Erythroblast (primary cell): ENCODE measurements at places on chromosomes 7 and 10.
A peak's percentile ranks its signal among the peaks of the same experiment; 100 is the strongest.

DNA sequence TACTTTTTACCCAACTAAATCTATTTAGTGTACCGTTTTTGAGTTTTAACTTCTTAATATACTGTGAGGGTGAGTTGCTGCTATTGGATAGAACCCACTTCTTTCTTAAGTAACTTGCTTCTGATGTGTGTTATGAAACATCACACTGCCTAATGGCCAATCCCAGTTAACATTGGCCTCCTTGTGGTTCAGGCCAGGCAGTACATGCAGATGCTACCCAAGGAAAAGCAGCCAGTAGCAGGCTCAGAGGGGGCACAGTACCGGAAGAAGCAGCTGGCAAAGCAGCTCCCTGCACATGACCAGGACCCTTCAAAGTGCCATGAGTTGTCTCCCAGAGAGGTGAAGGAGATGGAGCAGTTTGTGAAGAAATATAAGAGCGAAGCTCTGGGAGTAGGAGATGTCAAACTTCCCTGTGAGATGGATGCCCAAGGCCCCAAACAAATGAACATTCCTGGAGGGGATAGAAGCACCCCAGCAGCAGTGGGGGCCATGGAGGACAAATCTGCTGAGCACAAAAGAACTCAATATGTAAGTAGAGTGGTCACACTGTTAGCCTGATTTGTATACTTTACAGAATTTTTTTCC lies 39.7 kb downstream of the TES start:
- DNase-seq: peak; percentile 19

- no peak for DNase-seq
These were observed 223.2 kb downstream of the SH2D4B start for GRCh38 chr10:80760914-80761371.

- DNase-seq: no peak
These were observed 28.4 kb upstream of the EIF5AL1 start for GRCh38 chr10:79483948-79484347.

GRCh38 chr7:75614401-75614800 lies 122.3 kb downstream of the SPDYE5 start:
- no peak for DNase-seq

- DNase-seq: no peak
These were observed 411.5 kb downstream of the SFMBT2 start for GRCh38 chr10:6999232-6999925.

DNA sequence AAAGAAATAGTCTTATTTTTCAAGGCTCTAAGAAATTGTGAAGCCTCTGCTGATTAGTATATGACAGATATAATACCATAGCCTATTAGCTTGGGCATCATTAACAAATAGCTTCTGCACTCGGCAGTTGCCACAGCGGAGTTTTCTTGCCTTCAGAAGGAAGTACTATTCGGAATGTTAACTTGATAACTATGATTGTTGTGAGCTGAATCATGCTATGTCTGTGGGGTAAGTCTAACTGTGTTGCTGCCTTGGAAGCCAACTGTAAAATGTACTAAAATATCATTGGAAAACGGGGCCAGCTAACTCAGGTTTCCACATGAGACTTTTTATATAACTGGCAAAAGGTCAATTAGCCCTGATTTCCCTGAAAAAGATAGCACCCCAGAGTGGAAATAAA lies 93.2 kb downstream of the TWIST1 start:
- DNase-seq: no peak

DNA sequence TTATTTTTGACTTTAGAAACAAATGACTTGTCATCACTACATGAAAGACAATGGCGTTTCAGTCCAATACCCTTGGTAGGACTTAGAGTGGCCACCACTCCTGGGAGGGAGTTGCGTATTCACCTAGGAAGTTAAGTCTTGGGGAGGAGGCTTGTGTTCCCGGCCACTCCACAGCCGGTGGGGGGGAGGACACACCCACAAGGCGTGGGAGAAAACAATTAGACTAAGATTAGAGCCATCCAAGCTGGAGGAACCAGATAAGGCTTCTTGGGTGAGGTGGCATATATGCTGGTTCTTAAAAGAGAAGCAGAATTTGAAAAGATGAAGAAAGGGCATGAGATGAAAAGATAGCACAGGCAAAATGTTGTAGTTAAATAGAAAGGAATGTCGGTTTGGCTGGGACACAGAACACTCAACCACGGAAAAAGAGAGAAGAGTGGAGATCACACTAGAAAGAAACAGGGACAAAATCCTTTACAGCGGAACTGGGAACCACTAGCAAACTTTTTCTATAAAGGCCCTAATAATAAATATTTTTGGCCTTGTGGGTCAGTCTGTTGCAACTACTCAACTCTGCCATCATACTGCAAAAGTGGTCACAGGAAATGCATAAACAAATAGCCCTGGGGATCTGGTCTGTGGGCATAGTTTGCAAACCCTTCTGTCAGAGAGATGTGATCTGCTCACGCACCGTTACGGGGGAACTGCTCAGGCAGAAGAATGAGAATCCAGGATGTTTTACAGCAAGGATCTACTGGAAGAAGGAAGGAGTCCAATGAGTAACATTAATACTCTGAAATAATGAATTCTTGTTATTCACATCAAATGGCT lies 651.8 kb downstream of the PARD3 start:
- DNase-seq: peak; percentile 73

GRCh38 chr7:116776046-116776445 lies 86.3 kb upstream of the CAPZA2 start:
- no peak for DNase-seq

DNA sequence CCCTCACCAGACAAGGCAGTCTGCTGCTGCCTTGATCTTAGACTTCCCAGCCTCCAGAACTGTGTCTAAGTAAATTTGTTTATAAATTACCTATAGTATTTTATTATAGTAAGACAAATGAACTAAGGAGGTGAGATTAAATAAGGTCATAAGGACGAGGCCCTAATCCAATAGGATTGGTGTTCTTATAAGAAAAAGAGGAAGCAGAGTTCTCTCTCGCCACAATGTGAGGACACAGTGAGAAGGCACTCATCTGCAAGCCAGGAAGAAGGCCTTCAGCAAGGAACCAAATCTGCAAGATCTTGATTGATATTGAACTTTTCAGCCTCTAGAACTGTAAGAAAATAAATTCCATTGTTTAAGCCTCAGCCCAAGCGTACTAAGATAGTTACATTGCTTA lies 6.1 kb upstream of the ZNF438 start:
- DNase-seq: no peak

GRCh38 chr7:29878081-29878688 lies 71.9 kb downstream of the WIPF3 start:
- DNase-seq: peak; percentile 60

- DNase-seq: no peak
These were observed 133.4 kb downstream of the JCAD start for GRCh38 chr10:29925771-29926692.

- DNase-seq: no peak
These were observed 71.8 kb upstream of the PPIF start for GRCh38 chr10:79275431-79275851.

DNA sequence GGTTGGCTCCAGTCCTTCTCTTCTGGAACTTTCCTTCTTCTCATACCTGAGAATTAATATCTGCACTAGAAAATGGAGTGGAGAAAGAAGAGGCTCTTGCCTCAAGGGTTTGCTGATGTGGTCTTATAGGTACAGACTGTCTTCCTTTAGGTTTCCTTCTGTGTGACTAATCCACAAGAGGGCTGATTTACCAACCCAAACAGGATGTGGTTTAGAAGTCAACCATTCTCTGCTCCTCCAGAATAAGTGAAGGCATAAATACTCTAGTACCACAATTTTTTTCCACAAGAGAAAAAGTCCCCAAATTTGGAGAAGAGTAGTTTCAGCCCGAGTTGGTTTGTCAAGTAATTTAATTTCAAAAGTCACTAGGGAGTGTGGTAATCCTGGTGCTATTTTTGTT lies 85.8 kb downstream of the NRP1 start:
- DNase-seq: no peak

- DNase-seq: no peak
These were observed 51.9 kb downstream of the ALOX5 start for GRCh38 chr10:45425621-45426563.

DNA sequence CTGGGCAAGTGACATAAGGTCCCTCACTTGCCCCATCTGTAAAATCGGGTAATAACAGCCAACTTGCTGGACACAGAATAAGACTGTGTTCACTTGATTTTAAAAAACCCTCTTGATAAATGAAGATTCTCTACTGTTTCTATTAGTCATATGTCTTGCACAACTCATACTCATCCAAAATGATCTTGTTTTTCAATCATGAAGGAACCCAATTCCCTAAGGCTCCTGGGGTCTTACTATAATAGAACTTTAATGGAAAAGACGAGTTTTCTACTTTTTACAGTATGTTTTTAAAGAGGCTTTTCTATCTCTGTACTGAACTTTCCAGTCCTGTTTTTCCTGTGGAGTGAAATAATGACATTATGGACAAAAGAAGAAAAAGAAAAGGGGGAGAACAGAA lies 103.8 kb downstream of the ARID5B start:
- DNase-seq: no peak

GRCh38 chr7:74039337-74039736 lies 11.4 kb downstream of the ELN start:
- no peak for DNase-seq

- DNase-seq: peak; percentile 48
These were observed 26.7 kb downstream of the ERCC6 start for GRCh38 chr10:49512121-49512809.

GRCh38 chr10:15140698-15141097 lies 27.8 kb downstream of the NMT2 start:
- no peak for DNase-seq

DNA sequence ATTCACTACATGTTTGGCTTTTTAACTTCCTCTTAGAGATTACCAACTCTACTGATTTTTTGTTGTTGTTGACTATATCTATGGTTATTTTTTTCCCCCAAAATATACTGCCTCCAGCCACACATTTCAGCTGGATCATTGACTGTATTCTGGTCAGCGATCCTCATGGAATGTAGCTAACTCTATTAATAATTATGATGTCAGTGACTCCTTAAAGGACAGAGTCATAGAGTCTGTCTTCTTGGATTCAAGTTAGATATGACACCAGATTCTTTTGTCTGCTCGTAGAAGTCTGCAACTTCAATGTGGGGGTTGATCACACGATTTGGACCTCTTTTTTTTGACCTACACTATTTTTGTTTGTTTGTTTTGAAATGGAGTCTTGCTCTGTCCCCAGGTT lies 33.2 kb downstream of the UBN2 start:
- DNase-seq: no peak

GRCh38 chr7:38187794-38188440 lies 9.9 kb downstream of the STARD3NL start:
- DNase-seq: no peak

DNA sequence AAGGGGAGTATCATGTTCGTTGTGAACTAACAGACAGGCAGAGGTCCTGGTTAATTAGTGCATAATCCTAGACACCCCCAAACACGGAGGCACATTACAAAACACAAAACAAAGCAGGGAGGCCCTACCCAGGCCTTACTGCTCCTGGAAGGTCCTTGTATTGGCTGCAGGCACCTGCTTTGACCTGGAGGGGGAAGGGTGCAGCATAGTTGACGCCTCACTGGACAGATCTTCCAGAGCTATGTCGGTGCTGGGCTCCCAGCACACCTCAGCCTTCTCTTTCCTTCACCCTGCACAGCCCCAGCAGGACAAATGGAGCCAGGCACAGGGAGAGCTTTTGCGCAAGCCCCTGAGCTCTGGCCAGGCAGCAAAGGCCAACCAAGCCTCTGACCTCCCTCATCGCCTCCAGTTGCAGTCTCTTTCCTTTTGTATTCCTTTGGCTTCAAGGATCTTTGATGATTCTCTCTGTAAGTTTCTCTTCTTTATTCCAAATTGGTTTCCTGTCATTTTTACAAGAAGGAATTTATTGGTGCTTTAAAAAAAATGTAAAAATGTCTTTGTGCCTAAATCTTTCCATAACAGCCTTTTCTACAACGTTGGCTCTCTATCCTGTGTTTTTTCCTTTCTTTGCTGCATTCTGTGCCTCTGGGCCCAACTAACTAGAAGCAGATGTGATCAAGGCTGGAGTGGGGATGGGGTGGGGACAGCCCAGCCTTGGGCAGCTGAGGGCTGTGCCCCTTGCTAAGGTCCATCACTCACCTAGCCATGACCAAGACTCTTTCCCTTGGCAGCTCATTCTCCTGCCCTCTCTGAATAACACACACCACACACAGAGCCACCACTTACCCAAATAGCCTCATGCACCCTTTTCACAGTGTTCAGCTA lies 317.1 kb upstream of the NPVF start:
- DNase-seq: no peak

DNA sequence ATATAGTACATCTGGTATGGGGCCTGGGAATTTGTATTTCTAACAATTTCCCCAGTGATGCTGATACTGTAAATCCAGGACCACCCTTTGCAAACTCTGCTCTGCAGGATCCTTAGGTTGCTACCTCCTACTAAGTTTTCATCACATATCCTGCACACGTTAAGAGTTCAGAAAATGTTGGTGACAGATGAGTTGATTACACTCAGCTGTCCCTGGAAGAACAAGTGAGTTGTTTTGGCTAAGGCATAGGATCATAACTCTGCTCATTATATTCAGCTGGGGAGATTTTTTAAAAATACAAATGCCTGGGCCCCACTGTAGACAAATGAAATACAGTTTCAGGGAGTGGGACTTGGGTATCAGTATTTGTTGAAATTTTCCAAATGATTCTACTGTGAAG lies 274.6 kb upstream of the HABP2 start:
- DNase-seq: no peak

GRCh38 chr10:74383642-74384041 lies 232.6 kb downstream of the ADK start:
- no peak for DNase-seq

- peak; percentile 5 for DNase-seq
These were observed 23.4 kb upstream of the MGAM2 start for GRCh38 chr7:142088022-142088714.
